ENCODE measurements at places on chromosomes 6 and 20.

DNA sequence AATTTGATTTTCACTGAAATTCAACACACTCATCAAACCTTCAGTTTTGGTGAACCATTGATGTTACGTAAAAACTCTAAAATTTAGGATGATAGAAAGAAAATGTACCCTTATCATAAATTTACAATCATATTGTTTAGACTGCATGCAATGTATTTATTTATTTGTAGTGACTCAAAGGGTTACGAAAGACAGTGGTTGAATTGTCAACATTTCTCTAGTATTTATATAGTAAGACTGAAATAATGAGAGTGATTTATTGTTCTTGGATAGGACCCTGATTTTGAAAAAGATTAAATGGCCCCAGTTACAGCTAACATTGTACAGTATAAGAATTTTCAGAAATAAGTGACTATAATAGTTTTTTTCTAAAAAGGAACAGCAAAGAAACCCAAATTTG, 591.5 kb downstream of the RFPL4B start:
- no peak for DNase-seq

DNA sequence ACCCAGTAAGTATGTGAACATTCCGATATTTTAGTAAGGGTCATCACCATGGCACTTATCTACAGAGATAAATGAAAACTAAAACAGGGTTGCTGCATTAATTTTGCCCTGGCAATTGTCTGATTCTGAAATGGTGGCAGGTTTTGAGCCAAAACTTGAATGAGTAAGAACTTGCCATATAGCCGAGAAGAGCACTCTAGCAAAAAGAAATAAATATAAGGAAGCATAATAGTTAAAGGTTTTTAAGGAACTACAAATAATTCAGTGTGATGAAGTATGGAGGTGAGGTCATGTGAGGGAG, 68.5 kb upstream of the BTN3A2 start:
- DNase-seq = no peak

- no peak for DNase-seq
These were observed 439.8 kb upstream of the JARID2 start for GRCh38 chr6:14806101-14806500.

DNA sequence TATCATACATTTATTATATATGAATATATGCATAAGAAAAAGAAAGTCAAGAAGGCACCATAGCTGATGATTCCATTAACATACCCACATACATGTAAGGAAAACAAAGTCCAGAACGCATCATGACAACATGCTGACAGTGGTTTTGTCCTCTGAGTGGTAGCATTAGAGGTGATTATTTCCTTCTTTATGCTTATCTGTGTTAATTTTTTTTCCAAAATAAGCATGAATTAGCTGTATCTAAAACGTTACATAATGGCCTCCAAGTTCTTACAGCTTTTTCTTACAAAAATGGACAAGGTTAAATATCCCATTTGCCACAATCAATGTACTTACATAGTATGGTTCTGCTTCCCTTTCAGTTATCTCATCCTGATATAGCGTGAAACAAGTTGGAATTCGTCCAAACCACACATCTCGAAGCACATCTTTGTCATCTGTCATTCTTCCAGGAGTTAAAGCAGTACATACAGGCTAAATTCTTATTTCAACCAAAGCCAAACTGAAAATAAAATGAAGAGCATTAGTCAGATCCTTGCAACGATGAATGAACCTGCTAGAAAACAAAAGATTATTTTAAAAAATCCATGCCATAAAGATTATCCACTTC, 9.7 kb downstream of the ATG5 start:
- no peak for DNase-seq

DNA sequence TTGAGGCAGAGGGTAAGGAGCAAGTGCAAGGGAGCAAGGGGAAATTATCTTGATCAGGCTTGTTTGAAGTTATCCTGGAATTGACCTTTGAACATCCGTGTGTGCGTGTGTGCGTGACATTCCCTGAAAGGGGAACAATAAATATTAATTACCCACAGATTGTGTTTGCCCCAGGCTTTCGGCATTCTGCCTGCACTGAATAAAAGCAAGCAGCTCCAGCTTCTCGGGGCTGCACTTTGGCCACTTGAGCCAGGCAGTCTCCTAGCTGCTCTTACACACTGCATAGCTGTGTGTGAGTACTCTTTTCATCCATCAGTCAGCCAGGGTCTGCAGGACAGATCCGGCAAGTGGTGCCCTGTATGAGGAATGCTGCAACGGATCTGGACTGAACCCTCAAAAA, 107.7 kb upstream of the BTN3A2 start:
- DNase-seq = no peak

GRCh38 chr6:105799056-105799455, 287.1 kb upstream of the PRDM1 start:
- peak; percentile 53 for DNase-seq

GRCh38 chr20:3670511-3670910, 7.3 kb upstream of the GFRA4 start:
- DNase-seq = no peak

DNA sequence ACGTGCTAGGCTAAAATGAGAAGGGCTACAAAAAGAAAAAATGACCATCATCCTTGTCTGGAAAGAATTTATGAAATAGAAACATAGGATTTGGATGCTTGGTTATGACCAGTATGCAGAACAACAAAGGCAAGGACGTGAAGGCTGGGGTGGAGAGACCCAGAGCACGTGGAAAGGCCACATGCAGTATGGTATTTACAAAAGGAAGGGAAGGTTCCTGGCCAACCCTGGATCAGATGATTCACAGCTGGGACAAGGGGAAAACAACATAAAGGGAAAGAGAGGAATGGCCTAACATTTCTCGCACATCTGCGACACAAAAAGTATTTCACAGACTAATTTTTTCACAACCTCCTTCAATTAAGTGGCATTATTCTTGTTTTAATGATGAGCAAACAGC, 8.2 kb downstream of the STX7 start:
- DNase-seq = no peak

- no peak for DNase-seq
These were observed 67.5 kb downstream of the THEMIS start for GRCh38 chr6:127833336-127833735.

DNA sequence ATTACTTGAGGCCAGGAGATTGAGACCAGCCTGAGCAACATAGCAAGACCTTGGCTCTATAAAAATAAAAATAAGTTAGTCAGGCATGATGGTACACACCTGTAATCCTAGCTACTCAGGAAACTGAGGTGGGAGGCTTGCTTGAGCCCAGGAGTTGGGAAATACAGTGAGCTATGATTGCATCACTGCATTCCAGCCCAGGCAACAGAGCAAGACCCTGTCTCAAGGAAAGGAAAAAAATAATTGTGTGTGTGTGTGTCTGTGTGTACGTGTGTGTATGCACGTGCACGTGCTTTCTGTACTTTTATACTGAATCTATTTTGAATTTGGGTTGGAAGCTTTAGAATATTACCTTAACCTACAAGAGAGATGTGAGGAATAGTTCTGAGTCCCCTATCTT, 58.9 kb downstream of the KIZ start:
- no peak for DNase-seq

All from NCI-H82 (cell line).